ENCODE measurements at places on chromosomes 1 and 21.
A peak's percentile ranks its signal among the peaks of the same experiment; 100 is the strongest.

GRCh38 chr1:9294405-9294773 is 1.7 kb downstream of the SPSB1 start:
- DNase-seq, result no peak

DNA sequence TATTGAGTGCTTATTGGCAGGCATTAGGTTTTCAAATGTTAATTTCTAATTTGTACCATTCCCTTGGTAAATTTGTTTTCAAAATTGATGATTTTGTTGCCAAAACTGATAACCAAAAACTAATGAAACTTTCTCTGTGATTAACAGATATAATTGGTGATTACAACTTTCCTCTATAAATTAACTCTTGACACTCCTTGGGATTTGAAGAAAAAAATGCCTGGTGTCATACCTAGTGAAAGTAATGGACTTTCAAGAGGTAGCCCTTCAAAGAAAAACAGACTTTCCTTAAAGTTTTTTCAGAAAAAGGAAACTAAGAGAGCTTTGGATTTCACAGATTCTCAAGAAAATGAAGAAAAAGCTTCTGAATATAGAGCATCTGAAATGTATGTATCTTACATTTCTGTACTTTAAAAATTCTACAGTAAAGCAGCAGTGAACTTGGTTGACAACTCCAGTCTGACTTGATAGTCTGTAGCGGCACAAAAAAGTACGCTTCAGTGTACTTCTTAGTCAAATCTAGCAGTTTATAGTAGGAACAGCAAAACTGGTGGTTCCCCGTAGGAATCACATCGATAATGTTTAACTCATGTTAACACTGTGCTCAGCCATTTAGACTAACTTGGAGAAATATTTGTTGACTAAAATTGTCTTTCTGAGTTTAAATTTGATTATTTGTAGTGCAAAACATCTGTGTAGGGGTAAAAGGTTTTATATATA is 3.0 kb downstream of the USP1 start:
- no peak for DNase-seq

DNA sequence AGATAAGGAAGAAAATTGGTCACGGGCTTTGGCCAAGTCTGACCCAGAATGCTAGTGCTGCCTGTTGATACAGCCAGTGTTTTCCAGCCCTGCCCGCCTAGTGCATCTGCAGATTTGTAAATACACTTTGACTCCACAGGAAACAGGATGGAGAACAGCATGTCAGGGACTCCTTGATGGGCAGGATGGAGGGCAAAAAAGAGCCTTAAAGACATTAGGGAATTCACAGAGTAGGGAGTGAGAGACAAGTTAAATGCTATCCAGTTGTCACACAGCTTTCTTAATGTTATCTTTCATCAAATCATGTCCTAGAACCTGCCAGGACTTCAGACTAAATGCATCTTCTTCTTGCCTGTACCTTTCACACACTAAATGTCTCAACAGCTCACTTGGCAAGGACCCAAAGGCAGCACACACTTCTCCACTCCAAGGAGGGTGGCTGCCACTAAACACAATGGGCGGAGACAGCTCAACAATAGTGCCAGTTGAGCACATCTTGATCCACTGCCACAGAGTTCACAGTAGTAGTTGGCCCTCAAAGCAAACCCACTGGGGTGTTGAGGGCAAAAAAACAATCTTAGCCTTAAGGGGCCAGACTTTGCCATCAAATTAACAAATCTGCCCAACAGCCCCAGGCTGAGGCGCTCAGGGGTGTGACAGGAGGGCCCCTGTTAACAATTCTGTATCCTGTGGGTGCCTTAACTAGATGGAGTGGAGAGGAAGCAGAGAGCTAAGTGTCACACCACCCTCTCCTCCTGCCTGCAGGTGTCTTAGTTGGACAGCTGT is 2.7 kb downstream of the HIVEP3 start:
- no peak for DNase-seq

GRCh38 chr1:15322648-15323350 is 75.8 kb downstream of the FHAD1 start:
- no peak for DNase-seq

GRCh38 chr1:26833432-26834405 is 7.2 kb downstream of the ZDHHC18 start:
- peak; percentile 82 for DNase-seq

DNA sequence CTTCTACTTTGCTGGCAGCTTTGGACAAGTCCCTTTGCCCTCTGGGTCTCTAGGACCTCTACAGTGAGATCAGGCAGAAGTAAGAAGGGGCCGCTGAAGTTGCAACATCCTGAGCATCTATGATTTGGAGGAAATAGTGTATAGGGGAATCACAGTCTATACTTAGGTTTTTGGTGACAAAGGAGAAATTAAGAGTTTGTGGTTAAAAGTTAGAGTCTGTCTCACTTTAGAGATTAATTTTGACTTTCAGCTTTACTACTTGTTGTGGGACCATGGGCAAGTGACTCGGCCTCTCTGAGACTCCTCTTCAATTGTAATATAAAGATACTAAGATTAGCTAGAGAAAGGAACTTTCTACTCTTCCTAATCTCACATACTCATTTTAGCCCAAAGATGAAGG is 33.1 kb upstream of the LMX1A start:
- no peak for DNase-seq

DNA sequence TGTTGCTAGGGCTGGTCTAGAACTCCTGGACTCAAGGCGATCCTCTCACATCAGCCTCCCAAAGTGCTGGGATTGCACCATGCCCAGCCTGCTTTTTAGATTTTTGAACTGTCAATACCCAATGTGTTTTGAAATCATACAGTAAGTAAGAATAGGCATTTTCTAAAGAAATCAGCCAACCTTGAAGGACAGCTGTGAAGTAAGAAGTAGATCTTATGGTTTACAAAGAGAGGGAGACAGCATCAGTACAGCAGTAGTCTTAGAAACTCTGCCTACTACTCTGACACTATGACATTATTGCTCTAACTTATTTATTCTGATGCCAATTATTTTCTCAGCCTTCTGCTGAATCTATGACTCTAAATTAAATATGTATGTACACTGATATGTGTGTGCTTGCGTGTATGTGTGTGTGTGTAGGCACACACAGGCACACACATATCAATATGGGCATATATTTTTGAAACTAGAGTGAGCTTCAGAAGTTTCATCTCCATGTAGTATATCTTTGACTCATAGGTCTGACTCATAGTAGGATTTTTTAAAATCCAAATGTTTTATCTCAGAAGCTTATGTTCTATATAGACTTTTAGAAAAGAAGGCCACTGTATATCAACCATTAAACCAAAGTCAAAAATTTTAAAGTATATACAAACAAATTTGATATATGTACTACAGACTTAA is 140.4 kb downstream of the COL24A1 start:
- DNase-seq, result no peak

DNA sequence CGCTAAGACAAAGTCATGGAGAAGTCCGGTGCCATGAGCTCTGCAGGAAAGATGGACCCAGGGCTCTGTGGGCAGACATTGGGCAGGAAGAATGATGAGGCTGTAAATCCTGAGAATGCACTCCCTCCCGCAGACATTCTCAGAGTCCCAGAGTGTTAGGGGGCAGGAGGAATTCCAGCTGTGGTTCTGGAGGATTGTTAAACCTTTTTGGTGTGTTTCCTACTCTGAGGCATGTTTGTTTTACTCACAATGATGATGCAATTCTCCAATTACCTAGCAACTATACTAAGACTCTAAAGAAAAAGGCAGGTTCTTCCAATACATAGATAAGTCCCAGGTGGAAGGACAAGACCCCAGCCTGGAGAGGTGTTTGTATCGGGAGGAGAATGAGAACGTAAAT is 2.8 kb upstream of the CAPN9 start:
- DNase-seq, result no peak

GRCh38 chr21:45853703-45854342 is 127.7 kb upstream of the COL6A1 start:
- DNase-seq, result no peak

DNA sequence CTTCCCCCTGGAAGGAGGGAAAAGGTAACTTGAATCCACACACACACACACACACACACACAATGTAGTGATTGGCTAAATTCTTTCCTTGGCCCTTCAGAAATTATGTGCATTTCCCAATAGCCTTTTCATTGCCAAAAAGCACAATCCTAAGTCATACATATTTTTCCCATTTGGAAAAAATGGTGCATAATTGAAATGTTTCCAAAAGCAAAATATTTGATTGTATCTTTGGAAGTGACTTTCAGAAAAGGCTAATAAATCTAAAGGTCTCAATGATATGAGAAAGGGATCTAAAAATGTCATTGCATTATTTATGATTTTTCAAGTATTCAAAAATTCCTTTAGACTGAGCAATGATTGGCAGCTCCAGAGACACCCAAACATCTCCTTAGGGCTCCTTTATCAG is 43.5 kb upstream of the NEK7 start:
- DNase-seq, result no peak

GRCh38 chr1:76793594-76793993 is 73.7 kb upstream of the ST6GALNAC5 start:
- DNase-seq, result no peak

DNA sequence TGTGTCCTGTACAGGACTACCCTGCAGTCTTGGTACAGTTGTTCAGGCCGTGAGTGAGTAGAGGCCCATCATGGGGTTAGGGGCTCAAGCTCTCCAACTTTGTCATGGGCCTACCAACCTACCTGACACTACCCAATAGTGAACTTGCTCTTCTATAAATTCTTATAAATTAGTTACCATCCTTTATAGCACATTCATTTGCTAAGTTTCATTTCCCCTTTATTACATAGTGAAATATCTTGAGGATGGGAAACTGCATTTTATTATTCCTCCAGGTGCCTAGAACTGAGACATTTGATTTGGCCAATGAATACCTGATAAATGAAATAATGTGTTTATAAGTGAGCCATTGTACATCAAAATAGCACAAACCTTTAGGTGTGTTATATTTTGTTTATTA is 9.1 kb upstream of the CTH start:
- DNase-seq, result no peak

DNA sequence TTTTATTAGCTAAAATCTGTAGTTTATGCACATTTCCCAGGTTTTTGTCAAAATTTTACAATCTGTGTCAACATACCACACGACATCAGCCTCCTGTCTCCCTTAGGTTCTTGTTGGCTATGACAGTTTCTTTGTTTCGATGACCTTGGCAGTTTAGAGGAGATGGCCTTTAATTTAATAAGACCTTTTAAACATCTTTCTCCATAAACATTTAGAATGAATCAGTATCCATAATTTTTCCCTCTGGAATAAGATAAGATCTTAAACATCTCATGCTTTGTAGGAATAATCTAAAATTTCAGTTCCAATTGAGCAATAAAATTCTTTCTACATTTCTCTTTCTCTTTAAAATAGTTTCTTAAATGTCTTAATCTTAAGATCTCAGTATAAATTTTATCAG is 28.7 kb upstream of the DYRK1A start:
- no peak for DNase-seq

All from activated T-helper 1 cell treated with anti-CD3 and anti-CD28 coated beads, Interleukin-2, amount 50 U/mL, for 16 hours (primary cell).